Panc1 (cell line): ENCODE measurements at places on chromosomes 12 and 14.

DNA sequence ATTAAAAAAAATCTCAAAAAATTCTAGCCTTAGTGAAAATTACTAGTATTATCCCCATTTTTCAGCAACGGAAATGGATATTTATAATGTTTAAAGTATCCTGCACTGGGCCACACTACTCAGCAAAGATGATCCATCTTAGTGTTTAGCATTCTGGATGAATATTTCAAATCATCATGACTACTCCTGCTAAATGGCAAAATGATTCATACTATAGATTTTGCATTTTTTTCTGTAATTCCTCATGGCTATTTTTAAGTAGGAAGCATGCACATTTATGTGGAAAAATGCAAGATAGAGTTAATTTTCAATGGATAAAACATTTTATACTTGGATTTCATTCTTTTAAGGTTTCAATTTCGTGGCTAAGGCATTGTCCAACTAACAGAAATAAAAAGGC, 59.6 kb downstream of the LRFN5 start:
- DNase-seq: no peak

DNA sequence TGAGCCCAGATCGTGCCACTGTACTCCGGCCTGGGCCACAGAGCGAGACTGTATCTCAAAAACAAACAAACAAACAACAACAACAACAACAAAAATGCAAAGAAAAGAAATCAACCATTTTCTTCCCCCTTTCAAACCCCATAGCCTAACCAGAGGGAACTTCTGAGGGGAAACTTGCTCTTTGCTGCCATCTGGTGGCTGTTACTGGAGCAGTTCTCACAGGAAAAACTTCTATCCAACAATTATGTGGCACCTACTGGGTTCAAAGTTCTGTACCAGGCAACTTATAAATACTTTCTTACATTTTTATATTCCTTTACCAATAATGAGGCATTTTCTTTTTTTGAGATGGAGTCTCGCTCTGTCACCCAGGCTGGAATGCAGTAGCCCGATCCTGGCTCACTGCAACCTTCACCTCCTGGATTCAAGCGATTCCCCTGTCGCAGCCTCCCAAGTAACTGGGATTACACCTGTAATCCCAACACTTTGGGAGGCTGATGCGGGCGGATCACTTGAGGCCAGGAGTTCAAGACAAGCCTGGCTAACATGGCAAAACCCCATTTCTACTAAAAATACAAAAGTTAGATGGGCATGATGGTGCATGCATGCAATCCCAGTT, 50.9 kb upstream of the BICDL1 start:
- DNase-seq: peak; percentile 38

GRCh38 chr14:54475187-54475899, 13.4 kb downstream of the GMFB start:
- no peak for DNase-seq

- DNase-seq: no peak
These were observed 21.4 kb downstream of the ITPK1 start for GRCh38 chr14:93094121-93094918.

GRCh38 chr14:95334044-95334443, 14.3 kb upstream of the CLMN start:
- DNase-seq: no peak
